Adipocyte (in vitro differentiated cells): ENCODE measurements at places on chromosomes 1 and 21.

GRCh38 chr1:87615491-87615890 is 286.8 kb downstream of the LMO4 start:
- no peak for DNase-seq

DNA sequence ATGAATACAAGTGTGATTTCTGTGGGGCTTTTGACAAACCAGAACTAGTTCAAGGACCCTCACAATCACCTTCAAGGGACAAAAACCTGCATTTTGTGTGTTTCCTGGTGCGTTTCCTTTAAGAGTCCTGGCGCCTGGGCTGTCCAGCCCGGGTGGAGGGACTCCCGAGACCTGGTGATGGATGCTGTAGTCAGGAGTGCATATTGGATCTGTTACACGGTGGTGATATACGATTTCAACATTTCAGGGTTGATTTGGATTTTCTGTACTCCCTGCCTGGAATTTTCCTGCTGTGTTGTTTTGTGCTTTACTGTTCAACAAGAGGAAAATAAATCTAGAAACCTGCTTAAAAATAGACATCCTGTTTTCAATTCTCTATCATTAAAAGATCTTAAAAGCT is 162.0 kb downstream of the KIF26B start:
- no peak for DNase-seq

DNA sequence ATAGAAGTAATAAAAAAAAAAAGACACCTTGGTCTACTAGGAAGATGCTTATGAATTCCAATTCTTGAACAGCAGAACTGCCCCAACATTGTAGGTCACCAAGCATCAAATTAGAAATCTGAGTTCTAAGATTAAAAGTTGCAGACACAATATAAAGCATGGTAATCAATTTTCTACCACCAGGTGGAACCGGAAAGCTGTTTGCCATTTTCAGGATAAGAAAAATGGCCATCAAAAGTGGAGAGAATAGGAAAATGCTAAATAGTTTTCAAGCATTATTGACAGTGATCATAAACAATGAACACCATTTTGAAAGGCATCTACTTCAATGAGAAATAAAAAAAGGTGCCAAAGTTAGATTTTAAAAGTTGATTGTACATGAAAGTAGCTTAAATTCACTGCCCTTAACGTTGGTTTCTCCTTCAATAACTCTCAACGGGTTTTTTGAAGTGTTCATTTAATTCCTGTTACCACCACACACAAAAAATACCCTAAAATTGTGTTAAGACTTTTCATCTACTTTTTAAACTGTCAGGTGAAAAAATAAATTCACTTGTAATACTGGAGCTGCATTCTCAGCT is 252.9 kb downstream of the KCNT2 start:
- DNase-seq: peak; percentile 75

GRCh38 chr1:156765666-156766065 is 1.7 kb upstream of the PRCC start:
- no peak for DNase-seq

- no peak for DNase-seq
Observed at GRCh38 chr1:54501849-54502248, 46.2 kb upstream of the ACOT11 start.

- DNase-seq: no peak
Observed at GRCh38 chr21:27464648-27465047, 497.8 kb upstream of the ADAMTS5 start.

DNA sequence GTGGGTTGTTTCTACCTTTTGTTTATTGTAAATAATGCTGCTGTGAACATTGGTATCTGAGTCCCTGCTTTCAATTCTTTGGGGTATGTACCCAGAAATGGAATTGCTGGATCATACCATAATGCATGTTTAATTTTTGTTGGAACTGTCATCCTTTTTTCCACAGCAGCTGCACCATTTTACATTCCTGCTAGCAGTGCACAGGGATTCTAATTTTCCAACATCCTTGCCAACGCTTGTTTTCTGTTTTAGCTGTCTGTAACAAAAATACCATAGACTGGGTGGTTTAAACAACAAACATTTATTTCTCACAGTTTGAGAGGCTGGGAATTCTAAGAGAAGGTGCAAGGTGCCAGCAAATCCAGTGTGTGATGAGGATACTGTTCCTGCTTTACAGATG is 65.1 kb downstream of the RAVER2 start:
- no peak for DNase-seq

GRCh38 chr1:164836614-164837018 is 277.6 kb downstream of the PBX1 start:
- DNase-seq: no peak

GRCh38 chr1:147243228-147243685 is 773 bp downstream of the CHD1L start:
- no peak for DNase-seq

DNA sequence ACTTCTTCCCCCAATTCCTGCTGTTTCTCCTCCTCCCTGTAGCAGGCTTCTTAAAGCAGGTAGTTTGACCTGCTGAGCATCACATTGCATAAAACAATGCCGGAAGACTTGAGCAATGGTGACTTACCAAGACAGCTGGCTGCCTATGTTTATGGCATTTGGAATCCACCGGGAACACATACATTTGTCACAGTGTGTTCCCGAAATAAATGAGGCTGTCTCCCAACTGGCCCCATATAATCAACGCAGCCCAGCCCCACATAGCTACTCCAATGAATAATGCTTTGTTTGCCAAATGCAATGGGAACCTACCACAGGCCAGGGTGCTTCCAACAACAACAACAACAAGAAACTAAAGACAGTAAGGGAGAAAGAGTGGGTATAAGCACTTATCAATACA is 186.1 kb upstream of the MAP1LC3C start:
- no peak for DNase-seq

DNA sequence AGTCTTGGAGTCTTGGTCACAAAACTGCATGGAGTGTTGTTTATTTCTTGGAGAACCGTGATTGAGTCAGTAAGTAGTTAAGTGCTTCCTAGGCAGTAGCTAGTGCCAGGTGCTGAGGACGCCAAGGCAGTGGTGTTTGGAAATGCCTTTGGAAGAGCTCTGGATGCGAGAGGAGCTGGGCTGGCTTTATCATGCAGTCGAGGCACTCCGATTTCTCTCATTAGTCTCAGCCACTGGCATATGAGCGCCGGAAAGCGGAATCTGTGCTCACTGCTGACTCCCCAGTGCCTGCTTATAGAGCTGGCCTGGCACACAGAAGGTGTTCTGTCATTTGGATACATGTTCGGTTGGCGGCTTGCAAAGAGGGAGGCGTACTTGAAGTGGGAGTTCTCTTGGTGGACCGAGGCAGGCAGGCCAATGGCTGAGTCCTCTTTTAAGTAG is 3.6 kb downstream of the TENT5C start:
- DNase-seq: no peak

GRCh38 chr1:20080441-20081352 is 10.7 kb downstream of the PLA2G5 start:
- no peak for DNase-seq

DNA sequence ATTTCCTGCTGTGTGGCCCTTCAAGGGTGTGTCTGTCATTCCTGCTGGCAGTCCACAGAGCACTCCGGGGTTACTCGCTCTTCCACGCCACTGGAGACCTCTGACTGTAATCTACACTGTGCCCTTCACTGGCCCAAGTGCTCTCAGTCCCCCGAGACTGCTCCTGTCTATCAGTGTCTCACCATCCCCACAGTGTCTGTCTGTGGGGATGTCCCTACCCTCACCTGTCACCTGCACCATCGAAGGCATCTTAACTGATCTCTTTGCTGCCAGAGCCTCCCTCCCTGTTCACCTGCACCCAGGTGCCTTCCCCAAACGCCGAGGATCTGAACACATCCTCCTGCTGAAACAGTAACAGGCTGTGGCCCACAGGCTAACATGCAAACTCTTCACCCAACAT is 136.7 kb downstream of the MATN1 start:
- DNase-seq: no peak

GRCh38 chr1:84719543-84720217 is 29.4 kb upstream of the SSX2IP start:
- peak; percentile 92 for DNase-seq

DNA sequence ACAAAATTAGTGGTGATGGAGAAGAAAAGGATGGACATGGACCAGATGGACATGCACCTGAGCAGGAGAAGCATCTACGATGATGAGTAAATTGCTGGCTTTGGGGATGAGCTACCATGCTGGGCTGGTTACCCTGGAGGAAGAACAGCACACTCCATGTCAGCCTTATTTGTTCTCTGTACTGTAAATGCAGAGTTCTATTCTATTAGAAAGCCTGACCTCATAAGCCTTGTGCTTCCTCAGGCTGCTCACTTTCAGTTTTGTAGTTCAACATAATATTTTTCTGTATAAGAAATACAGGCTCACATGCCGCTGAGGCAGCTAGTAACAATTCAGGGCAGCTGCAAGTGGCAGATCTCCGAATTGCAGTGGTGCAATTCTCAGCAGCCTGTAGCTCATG is 249.6 kb downstream of the PLA2G4A start:
- no peak for DNase-seq

GRCh38 chr1:198287916-198288315 is 131.1 kb downstream of the NEK7 start:
- DNase-seq: no peak

- no peak for DNase-seq
Observed at GRCh38 chr1:165442653-165443052, 2.3 kb downstream of the RXRG start.

- no peak for DNase-seq
Observed at GRCh38 chr21:34675871-34676270, 7.1 kb downstream of the CLIC6 start.

DNA sequence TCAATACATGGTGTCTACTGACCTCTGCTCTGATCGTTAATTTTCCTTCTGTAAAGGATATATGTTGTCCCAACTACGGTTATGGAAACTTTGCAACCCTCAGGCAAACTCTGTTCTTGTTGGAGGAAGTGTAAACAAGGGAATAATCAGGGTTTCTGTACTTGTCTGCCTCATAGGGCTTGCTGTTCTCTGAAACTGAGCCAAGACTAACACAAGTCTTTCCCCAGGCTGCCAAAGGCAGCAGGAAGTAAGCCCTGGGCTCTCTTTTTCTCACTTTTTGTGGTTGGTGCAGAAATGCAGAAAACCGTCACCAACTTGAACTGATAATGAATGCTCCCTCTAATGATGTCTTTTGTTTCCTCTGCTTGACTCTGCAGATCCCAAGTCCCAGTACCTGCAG is 7.6 kb downstream of the CYP4X1 start:
- DNase-seq: peak; percentile 18

GRCh38 chr1:10643607-10644306 is 152.7 kb downstream of the CASZ1 start:
- DNase-seq: no peak

DNA sequence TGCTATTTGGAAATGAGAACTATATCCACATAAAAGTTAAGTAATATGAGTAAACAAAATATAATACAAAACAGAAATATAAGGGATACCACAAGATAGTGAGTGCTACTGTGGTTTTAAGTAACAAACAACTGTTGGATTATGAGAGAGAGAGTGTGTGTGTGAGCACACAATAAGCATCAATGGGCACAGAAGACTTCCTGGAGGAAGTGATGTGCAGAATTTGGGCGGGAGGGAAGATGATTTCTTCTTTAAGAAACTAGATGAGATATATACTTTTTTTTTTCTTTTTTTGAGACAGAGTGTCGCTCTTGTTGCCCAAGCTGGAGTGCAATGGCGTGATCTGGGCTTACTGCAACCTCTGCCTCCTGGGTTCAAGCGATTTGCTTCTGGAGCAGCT is 7.9 kb upstream of the IER5 start:
- DNase-seq: no peak

- peak; percentile 89 for DNase-seq
Observed at GRCh38 chr1:94237291-94238226, at the start of gene ARHGAP29. Gene ARHGAP29, minus strand, starts transcription at chr1:94237584. Its CDS starts 5,973 bp downstream, at chr1:94231611.

DNA sequence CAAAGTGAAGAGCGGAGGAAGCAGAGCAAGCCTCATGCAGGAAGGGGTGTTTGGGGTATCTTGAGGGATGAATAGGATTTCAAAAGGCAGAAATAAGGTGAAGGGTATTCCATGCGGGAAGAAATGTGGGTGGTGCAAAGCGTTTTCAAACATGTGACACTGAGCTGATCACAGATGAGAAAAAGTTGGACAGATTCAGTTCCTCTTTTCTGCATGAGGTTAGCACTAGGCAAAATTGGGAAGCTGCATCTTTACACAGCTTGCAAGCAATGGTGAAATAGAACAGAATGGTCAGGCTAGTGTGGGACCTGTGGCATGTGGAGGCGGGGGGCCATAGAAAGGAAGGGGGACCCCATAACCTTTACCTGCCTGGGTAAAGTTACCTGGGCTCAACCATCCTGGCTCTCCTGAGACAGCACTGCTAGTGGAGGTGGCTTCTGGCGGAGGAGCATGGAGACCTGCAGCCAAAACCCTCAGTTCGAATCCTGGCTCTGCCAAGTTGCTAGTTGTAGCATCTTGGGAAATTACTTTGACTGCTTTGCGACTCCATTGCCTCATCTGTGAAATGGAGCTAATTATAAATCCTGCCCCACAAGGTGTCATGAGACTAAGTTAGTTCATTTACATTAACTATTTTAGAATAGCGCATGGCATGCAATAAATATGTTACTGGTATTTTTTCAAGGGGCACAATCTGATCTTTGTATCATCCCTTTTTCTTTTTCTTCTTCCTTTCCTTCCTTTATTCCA is 16.4 kb downstream of the KCNA10 start:
- no peak for DNase-seq

DNA sequence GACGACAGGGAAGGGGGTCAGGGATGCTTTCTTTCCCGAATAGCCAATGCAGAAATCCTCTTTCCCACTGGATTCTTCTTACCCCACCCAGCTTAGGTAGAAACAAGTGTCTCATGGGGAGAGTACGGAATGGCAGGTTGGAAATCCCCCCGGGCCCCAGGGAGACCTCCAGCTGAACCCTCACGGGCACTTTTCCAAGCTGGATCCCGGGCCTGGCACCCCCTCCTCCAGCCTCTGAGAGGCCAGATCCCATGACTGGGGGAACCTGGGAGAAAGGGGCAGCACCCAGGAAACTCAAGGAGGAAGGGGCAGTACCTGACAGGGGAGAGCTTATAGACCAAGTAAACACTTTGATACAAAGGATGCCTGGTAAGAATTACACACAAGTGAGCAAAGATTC is 1.3 kb downstream of the PKP1 start:
- DNase-seq: no peak

DNA sequence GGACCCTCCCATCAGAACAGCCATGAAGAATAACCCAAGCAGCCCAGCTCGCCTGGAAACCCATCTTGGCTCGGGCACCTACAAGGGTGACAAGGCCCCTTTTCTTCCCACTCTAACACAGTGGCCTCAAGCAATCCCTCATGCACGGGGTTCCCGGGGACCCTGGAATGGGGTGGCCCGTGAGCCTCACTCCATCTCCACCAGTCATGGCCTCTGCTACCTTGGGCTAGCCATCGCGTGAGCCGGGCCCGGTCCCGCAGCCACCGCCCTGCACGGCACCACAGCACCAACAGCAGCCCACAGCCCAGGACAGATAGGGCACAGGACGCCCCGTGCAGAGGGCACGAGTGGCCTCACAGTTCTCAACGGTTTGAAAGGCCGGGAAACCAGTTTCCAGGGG is 19.0 kb downstream of the WDR4 start:
- DNase-seq: no peak

DNA sequence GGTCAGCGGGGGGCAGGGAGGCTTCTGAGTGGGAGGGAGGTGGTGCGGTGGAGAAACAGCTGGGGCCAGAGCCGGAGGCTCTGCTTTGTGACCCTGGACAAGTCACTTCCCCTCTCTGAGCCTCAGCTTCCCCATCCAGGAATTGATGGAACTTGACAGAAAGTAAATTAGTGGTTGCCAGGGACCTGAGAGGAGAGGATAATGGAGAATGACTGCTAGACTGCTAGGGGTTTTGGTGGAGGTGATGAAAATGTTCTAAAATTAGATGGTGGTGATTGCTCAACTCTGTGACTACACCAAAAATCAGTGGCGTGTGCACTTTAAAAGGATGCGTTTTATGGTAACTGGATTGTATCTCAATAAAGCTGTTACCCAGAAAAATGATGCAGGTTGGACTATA is 100.9 kb downstream of the ARHGEF10L start:
- DNase-seq: no peak

- DNase-seq: no peak
Observed at GRCh38 chr1:158998037-158998780, 11.5 kb upstream of the IFI16 start.
